ENCODE measurements at places on chromosomes 13 and 19. TPM values are rescaled to one million over a fixed set of nuclear protein-coding genes. Genes with fewer than 3 reads are reported as not detected.

WDR18 gene
- 124 TPM for total RNA-seq

ZNF418 gene
- not detected for total RNA-seq

SPRED3 gene
- total RNA-seq, result 3.4 TPM

CLEC4M gene
- not detected for total RNA-seq

HSD17B14 gene
- 3.9 TPM for total RNA-seq

FPR1 gene
- total RNA-seq, result not detected

FAM216B gene
- total RNA-seq, result not detected

APOC1 gene
- total RNA-seq, result 5.1 TPM

DIAPH3 gene
- total RNA-seq, result 22.8 TPM

OBI1 gene
- 14.0 TPM for total RNA-seq

SUGP1 gene
- 47.6 TPM for total RNA-seq

ATP4B gene
- total RNA-seq, result not detected

RFPL4A gene
- not detected for total RNA-seq

SELENOV gene
- total RNA-seq, result not detected

CBY2 gene
- total RNA-seq, result not detected

MATK gene
- total RNA-seq, result not detected

CCDC124 gene
- total RNA-seq, result 177 TPM

IGFLR1 gene
- 8.3 TPM for total RNA-seq

KLK11 gene
- not detected for total RNA-seq

CCDC194 gene
- not detected for total RNA-seq

SARS2 gene
- total RNA-seq, result 58.2 TPM
